GM23338 (cell line): ENCODE measurements at places on chromosomes 7 and 10.
A peak's percentile ranks its signal among the peaks of the same experiment; 100 is the strongest.

DNA sequence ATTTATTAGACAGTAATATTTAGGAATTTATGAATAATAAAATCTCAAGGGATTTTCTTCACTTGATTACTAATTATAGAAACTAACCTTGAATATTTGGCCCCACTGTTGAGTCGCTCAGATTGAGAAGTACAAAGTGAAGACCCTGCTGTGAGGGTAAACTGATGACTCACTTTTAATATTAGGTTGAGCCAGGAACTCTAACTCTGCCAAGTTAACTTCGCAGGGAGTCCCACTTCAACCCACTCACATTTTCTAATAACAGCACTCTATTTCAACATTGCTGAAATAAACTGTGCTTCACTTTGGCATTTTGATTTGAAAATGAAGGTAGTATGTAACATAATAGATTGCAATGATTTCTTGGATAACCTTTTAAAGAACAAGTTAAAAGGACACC lies 200.7 kb downstream of the POLR1F start:
- no peak for DNase-seq

GRCh38 chr7:91266067-91266688 lies 1.9 kb downstream of the FZD1 start:
- peak; percentile 45 for DNase-seq

GRCh38 chr7:27254625-27255024 lies 12.0 kb downstream of the EVX1 start:
- DNase-seq, result no peak

GRCh38 chr10:133455196-133455595 lies 1.5 kb downstream of the SCART1 start:
- no peak for DNase-seq

- DNase-seq, result no peak
These were observed 503.2 kb upstream of the MKI67 start for GRCh38 chr10:128629111-128630096.

DNA sequence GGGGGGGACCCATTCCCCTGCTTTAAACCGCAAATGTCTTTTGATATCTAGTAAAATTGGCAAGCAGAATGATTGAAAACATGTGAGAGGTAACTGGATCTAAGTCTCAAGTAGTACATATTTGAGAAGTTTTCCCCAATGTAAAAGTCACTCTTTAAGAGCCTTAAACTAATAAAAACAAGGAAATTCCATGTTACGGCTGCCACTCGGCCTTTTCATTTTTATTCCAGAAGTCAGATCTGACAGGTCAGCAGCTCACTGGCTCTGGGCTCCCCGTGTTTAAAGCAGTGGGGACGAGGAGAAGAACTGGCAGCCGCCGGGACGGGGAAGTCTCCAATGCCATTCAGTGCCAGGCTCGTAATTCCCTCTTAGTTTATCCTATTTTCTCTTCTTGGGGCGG lies 80.7 kb downstream of the CUX1 start:
- no peak for DNase-seq

DNA sequence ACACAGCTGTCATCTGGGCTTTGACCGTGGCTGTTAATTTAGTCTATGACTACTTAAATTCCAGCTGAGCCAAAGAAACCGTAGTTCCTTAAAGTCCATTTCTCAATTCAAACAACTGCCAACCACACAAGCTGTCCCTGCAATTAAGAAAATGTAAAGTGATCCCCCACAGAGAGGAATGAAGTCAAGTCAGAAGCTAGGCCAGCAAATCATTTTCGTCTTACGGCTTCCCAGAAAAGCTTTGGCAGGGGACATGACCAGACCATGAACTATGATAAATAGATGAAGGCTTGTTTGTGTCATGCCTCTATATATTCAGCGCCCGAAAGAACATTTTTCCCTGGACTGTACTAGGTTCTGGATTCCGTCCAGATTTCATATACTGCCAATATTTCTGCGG lies 54.6 kb downstream of the HACD1 start:
- DNase-seq, result peak; percentile 31

DNA sequence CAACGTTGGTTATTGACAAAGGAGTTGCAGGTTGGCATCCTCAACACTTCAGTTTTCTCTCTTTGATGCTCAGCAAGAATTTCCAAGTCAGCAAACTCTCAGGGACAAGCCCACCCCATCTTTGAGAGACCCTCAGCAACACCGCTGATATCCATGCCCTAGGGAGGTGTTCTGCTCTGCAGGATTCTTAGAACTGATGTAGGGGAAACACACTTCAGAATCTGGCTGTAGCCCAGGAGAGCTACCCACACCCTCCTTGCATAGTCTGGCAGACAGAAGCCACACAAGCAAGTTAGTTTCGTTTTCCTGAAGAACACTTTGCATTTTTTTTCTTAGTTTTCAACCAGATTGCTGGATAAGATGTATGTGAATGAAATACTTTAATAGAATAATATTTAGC lies 822 bp downstream of the SAMD9L start:
- no peak for DNase-seq

- DNase-seq, result no peak
These were observed 55.9 kb downstream of the KCNMA1 start for GRCh38 chr10:77581738-77582137.

DNA sequence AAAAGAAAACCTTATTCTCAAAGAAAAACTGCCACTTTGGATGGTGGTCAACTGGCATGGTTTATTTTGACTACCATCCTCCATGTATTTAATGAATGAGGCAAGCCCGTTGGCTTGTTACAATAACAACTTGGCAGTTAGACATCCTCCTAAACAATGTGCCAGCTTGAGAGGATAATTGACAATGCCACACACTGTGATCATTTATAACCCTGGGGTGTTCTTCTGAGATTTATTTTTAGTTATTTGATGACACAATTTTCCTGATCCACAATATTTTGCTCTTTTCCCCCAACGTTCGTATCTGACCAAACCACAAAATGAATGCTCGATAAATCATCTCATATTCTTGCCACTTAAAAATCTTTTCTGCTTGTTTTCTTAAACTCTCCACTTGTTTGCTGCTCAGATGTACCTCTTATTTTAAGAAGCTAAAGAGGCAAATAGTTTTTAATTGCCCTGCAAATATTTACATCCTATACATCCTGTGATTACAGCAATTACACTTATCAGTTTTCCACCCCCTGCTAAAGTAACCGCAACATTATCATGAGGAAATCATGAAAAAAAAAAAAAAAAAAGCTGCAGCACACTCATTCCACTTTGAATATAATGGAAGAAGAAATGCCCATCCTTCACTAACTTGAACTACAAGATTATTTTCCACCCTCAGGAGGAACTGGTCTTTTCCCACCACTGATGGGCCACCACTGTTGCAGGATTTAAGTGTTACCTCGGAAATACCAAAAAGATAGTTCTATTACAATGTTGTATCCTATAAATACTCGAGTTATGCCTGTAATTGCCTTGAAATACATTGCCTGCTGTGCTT lies 119.9 kb downstream of the MBL2 start:
- DNase-seq, result no peak

GRCh38 chr10:129962031-129962871 lies 1.8 kb downstream of the EBF3 start:
- no peak for DNase-seq

GRCh38 chr10:97502916-97503315 lies 4.2 kb downstream of the UBTD1 start:
- no peak for DNase-seq

GRCh38 chr7:15057272-15057671 lies 154.7 kb upstream of the DGKB start:
- no peak for DNase-seq

DNA sequence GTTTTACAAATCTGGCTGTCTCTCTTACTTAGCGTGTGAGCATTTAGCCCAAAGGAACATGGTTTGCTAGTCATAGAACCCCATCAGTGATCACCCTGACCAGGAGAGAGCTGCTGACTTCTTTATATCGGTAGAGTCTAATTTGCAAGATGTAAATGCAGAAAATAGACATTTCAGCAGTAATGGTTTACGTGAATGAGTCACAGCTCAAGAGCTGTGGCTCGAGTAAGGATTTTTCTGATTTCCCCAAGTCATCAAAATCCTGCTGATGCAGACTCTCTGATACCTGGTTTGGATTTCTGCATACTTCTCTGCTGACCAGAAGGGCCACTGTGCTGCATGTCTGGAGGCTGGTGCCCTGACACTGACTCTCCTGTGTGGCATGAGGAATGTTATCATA lies 25.7 kb downstream of the NUB1 start:
- no peak for DNase-seq

DNA sequence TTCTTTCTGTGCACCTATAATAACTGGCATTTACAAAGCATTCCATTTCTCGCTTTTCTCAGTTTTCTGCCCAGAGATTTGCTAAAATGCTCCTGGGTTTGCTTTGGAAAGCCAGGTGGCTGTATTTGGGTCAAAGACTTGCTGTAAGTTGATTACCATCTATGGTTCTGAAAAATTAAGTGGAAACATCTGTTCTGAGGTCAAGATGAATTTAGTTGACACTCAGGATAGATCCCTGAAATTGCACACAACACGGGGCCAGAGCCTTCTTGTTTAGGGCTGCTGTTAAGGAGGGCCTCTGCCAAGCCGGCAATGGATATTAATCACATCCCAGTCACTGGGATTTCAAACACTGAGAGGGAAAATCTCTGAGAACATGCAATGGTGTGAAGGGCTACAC lies 111.6 kb upstream of the GLI3 start:
- DNase-seq, result no peak

DNA sequence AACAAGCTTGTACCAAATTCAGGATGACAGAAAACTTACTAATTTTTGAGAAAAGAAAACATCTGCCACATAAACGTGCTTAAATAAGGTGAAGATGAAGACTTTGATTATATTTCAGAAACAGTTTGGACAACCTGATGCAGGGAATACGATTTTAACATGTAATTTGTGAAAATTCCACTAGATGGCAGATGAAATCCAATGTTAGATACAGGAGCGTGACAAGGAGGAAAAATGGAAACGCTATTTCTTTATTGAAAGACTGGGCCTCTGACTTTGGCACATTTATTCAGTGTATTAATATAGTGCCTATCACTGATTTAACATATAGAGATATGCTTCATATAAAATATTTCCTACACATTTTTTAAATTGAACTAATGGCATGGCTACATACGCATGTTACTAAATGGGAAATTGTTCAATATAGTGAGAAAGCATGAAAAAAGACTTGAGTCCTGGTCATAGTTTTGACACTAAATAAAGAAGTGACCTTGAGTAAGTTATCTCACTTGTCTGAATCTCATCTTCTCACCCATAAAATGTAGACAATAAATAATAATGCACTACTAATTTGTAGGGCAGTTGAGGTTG lies 60.7 kb downstream of the CD36 start:
- DNase-seq, result peak; percentile 77

DNA sequence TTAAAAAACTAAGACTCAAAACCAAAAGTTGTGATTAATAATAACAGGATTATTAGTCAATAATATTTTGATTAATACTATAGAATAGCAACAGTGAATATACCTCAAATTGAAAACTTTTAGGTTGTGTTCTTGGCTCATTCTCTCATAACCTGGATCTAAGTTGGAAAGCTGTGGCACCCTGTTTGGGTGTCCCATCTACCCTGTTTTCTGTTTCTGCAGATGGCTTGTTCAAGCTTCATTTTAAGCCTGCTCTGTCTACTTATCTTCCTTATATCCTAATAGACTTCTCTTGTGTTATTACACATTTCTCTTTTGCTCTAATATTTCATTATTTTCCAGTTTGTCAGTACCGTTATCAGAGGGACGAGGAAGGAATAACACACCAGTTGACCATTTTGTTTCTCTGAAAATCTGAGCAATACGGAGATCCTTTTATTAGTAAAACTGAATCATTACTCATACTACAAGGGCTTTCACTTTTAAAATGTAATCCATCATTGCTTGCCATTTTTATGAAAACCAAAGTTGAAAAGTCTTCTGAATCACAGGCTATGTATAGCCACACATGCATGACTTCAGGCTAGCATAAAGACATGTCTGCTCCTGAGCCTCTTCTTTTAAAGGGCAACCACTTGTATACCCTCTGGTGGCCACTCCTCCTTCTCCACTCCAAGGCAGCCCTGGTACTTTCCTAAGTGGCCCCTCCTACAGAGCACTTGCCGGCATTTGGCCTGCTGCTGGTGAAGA lies 22.3 kb downstream of the COX15 start:
- peak; percentile 44 for DNase-seq

DNA sequence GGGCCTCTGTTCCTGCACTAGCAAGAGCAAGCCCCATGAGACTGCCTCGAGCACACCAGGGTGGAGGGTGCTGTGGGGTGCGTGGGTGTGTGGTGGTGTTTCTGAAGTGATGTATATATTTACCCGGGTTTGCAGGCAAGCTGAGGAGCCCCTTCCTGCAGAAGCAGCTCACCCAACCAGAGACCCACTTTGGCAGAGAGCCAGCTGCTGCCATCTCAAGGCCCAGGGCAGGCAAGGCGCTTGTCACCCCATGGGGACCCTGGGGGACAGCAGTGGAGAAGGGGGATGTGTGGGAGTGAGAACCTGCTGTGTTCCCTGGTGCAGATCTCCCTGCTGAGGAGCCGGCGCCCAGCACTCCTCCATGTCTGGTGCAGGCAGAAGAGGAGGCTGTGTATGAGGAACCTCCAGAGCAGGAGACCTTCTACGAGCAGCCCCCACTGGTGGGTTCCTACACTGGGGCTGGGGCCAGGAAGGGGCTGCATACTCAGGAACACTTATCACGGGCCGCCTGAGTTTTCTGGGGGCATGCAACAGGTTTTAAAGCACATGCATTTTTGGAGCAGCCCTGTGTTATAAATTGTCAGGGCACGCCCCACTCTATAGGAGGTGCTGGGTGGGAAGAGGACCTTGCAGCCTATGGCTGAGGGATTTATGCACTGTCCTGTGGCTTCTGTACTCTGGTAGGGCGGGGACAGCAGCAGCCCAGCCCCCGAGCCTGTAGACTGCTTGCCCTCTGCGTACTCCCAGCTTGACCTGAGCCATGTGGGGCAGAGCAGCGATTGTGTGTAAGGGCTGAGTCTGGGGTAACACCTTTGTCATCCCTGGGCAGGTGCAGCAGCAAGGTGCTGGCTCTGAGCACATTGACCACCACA lies 5.9 kb downstream of the PGAM2 start:
- DNase-seq, result no peak
